B cell (primary cell): ENCODE measurements at places on chromosomes 11 and 22. TPM values are rescaled to one million over a fixed set of nuclear protein-coding genes. Genes with fewer than 3 reads are reported as not detected.
A peak's percentile ranks its signal among the peaks of the same experiment; 100 is the strongest.

DNA sequence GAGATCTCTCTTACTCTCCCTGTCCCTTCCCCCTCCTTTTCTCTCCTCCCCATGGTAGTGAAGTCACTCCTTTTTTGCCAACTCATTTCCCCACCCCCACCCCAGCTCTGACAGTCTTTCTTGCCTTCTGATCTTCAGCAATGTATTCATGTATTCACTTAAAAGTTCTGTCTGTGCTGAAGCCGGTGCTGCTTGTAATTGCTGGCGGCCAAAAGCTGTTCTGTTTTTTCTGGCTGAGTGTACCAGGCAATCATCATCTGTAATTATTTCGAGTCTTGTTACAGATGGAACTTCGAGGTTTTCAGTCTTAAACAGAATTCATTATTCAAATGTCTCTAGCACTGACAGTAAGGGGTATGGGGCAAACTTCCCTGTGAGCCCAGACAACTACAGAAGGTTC, 99.5 kb downstream of the SPATA19 start:
- DNase-seq, result no peak
- no peaks in the 10 kb centered on the region for H3K4me1 ChIP-seq

Gene GGTLC3
- total RNA-seq, result not detected in 2 replicates

DNA sequence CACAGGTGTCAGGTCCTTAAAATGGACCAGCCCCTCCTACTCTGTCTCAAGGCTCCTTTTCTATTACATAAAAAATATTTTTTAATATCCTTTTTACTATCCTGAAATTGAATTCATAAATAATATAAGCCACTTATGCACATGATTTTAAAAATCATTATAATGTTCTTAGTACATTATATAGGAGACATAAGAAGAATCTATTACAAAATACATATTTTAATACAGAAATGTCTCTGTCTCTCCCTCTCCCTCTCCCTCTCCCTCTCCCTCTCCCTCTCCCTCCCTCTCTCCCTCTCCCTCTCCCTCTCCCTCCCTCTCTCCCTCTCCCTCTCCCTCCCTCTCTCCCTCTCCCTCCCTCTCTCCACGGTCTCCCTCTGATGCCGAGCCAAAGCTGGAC, 52.0 kb upstream of the SLC6A5 start:
- DNase-seq, result no peak
- no peaks in the 10 kb centered on the region for H3K36me3 ChIP-seq
- no peak overlapping the region for H3K4me3 ChIP-seq
- H3K27me3 ChIP-seq, result no peaks in the 10 kb centered on the region
- H3K4me1 ChIP-seq, result no peaks in the 10 kb centered on the region
- H3K27ac ChIP-seq, result no peak overlapping the region

Gene ROBO4
- not detected in 2 replicates for total RNA-seq

DNA sequence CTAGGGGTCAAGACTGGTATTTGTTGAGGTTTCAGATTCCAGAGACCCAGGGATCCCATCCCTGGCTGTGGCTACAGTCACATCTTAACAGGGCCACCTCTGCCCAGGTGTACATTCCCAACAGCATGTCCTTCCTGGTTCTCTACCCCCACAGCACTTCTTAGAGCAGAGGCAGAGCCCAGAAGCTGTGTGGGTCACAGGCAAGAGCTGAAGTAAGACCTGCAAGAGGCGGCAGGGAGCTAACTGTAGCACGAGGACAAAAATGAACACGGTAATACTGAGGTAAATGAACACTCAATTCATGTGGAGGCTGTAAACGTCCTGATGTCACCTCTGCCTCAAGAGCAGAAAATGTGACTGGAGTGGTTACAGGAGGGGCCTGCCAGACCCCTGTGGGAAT, 21.7 kb upstream of the RAPSN start:
- H3K4me1 ChIP-seq, result no peaks in the 10 kb centered on the region
- no peak overlapping the region for H3K4me3 ChIP-seq
- H3K27ac ChIP-seq, result no peak overlapping the region

Gene CCDC73
- 0.05 TPM in 1 of 2 replicates, not detected in the other for total RNA-seq

DNA sequence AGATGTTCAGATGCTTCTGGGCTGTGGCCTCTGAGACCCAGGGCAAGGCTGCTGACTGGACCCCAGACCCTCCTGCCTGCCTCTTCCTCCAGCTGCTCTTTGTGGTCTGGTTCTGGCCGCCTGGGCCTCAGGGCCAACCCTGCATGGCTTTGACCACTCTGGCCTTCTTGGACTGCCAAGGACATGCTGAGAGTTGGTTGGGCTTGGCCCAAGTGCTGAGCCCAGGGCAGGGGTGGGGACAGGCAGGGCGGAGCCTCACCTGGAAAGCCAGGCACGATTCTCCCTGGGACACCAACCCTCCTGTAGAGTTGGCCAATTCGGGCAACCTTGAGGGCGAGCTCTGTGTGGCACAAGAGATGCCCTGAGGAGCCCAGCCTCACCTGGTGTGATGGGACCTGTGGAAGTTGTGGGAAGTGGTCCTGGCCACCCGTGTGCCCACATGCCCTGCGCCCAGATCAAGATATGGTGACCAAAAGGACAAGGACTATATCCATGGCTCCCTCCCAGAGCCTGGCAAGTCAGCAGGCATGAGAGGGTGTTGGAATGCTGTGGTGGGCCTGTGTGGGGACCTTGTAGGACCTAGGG, 11.6 kb downstream of the TANGO2 start:
- H3K27ac ChIP-seq, result peak overlapping the region; percentile 56
- H3K27me3 ChIP-seq, result no peaks in the 10 kb centered on the region
- no peak overlapping the region for H3K4me3 ChIP-seq
- DNase-seq, result no peak

Gene GPR83
- 0.32 and 0.37 TPM in 2 replicates for total RNA-seq

Gene MIOX
- not detected in 2 replicates for total RNA-seq

- H3K27me3 ChIP-seq, result no peaks in the 10 kb centered on the region
- no peak overlapping the region for H3K4me3 ChIP-seq
- DNase-seq, result no peak
Measured at GRCh38 chr11:9947231-9947864, 283.5 kb downstream of the SWAP70 start.

Gene OR8G1
- not detected in 2 replicates for total RNA-seq

DNA sequence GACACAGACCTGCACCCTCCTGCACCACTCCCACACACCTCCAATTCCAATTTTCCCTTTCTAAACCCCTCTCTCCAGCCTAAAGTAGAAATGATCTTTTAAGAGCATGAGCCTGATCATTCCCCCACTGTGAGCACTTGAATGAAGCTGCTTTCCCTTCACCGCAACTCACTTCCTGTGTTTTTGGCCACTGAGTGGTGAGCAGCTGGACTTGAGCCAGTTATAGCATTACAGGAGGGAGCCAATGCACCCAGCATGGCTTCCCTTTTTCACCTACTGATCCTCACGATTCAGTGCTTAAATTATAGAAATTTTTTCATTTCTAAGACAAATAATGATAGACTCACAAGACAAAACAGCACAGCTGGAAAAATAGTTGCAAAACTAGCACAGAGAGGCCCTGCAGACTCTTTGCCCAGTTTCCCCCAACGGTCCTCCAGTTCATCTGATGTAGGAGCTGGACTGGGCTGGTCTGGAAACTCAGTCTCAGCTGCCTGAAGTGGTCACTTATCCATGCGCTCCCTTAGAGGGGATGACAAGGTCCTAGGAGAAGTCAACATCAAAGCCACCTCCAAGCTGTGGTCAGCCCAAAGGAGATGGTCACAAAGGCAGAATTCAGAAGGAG, 9.7 kb upstream of the APOL4 start:
- H3K4me3 ChIP-seq, result no peak overlapping the region
- peaks cover 22% of the 10 kb centered on the region for H3K4me1 ChIP-seq
- H3K27me3 ChIP-seq, result no peaks in the 10 kb centered on the region
- no peak overlapping the region for H3K27ac ChIP-seq

Gene GLB1L3
- not detected in 2 replicates for total RNA-seq

Gene GLYAT
- not detected in 2 replicates for total RNA-seq

DNA sequence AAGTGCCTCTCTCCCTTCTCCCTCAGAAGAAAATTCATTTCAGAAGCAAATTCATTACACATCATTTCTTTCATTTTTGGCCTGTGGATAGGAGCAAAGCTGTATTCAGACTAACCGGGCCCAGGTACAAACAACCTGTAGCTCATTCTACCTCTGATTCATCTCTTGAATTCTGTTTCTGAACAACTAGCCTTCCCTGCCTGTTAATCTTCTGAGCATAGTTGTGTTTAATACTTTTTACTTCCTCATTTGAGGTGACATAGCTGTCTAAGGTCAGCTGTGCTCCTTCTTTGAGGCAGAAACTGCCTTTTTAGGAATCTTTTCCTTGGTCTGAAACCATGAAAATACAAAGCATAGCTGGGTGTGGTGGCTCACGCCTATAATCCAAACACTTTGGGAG, 12.6 kb upstream of the IL18BP start:
- H3K4me1 ChIP-seq, result peaks cover 34% of the 10 kb centered on the region
- peak overlapping the region; percentile 8 for H3K27ac ChIP-seq
- DNase-seq, result peak; percentile 49
- peaks cover 3% of the 10 kb centered on the region for H3K36me3 ChIP-seq
- no peaks in the 10 kb centered on the region for H3K27me3 ChIP-seq
